Fibroblast of lung (primary cell): ENCODE measurements at places on chromosomes 2 and 18. TPM values are rescaled to one million over a fixed set of nuclear protein-coding genes. Genes with fewer than 3 reads are reported as not detected.

The G6PC2 gene
- total RNA-seq, result not detected in 2 replicates

- no peak for DNase-seq
Observed at GRCh38 chr2:44939106-44940048, 2.1 kb upstream of the SIX3 start.

DNA sequence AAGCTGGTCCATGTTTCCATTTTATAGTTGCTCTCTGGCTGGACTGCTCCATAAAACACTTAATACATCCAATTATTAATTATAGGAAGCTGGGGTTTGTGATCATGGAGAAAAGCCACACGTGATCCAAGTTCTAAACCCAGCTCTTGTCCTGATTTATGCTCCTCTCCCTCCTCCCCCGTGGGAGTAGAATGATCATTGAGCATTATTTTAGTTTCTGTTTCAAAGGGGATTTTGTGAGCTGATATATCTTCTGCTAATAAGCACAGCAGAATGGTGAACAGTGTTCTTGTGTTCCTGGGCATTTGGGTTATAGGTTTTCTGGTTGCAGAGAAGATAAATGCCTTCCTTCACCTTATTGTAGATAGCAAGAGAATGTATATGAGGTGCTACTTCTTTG lies 135.7 kb upstream of the TMEM200C start:
- DNase-seq, result peak; percentile 15

GRCh38 chr2:11309706-11310105 lies 34.7 kb downstream of the ROCK2 start:
- DNase-seq, result no peak

DNA sequence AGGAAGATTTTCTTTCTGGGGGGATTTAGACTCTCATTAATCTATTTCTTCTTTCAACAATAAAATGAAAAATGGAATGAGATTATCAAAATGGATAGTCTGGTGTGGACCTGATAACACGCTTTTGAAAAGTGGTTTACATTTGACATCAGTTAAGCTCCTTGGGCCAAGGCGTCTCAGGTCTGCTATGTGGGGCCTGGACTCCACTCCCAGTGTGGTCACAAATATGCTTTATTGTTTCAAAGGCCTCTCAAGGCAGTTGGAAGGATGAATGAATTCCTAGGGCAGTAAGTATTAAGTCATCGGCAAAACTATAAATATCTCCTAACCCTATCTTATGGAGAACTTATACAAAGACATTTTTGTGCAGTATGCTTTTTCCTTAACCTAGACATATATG lies 74.5 kb downstream of the ETAA1 start:
- no peak for DNase-seq

DNA sequence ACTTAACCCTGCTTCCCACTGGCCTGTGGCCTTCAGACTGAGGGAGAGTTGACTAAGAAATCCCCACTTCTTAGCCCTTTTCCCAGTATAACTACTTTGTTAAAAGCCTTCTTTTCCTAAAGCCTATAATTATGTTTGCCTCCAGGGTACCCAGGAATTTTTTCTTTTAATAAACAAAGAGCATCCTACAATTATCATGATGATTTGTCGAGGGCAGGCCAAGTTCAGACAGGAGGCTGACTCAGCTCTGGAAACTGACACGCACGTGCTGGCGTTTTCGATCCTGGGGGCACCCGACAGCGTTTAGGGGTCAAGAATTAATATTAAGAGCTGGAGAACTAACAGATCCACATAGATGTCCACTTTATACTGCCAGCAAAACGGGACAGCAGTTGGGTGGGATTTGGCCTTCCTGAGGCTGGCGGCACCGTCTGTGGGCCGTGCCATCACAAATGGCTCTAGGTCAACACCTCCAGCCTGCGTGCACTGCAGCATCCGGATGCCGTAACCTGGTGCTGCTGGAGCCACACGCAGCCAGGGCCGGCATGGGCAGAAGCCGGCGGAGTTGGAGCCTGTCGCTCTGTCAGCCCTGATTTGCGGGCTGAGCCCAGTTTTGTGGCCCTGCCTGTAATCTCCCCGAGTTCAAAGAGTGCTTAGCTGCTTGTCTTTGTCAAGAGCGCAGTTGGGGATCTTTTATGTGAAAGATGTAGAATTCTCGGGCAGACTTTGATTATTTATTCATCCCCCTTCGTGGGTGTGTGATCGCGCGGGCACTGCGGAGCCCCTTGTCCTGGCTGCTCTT lies 191.0 kb downstream of the GLI2 start:
- peak; percentile 40 for DNase-seq

DNA sequence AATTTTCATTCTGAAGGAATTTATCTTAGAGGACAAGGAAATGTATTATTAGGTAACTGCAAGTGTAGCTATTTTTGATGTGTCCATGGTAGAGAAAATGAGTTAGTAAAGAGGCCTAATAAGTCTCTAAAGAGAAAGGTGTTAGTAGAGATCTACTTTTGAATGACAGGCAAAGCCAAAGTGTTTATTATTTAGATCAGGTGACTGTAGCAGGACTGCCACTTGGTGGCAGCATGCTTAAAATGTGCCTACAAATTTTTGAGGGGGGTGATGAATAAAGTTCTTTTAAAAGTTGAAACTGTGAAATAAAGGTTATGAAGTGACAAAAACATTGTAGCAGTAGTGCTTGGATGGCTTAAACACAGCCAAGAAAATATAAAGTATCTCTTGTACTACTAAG lies 421.5 kb upstream of the MEIS1 start:
- peak; percentile 19 for DNase-seq

- DNase-seq, result no peak
Observed at GRCh38 chr2:62089658-62090057, 106.3 kb upstream of the B3GNT2 start.
